ENCODE measurements at places on chromosomes 6 and 20.

GRCh38 chr6:55678330-55679224 lies 99.6 kb upstream of the HMGCLL1 start:
- DNase-seq = peak; percentile 9

DNA sequence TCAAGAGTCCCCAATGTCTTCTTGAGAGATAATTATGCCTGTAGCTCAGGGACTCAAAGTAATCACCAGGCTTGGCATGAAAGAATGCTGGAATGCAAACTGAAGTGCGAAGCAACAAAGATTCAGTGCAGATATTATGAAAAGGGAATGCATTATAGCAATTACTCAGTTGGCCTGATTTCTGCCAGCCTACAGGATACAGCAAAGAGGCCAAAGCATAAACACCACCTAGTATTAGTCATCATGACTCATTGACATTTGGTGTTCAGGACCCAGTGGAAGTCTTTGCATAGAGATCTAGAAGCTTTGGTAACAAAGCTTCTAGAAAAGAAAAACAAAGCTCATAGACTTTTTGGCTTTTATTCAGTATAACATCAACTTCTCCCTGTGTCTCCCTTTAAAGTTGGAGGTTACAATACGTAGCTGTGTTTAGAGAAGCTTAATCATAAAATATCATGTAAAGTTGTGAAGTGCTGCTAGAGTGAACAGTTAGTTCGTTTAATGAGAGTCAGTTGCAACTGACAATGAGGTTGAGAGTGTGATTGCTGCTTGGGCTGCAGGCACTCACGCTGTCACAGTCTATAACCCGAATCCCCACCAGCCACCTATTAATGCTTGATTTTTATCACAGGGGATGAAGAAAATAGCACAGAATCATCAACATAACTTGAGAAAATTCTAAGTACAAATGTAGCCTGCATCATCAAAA lies 932.7 kb downstream of the TFAP2A start:
- peak; percentile 26 for DNase-seq

GRCh38 chr6:152571089-152571488 lies 66.1 kb downstream of the SYNE1 start:
- DNase-seq = no peak

- no peak for DNase-seq
Observed at GRCh38 chr20:3614466-3614865, 48.7 kb downstream of the GFRA4 start.

DNA sequence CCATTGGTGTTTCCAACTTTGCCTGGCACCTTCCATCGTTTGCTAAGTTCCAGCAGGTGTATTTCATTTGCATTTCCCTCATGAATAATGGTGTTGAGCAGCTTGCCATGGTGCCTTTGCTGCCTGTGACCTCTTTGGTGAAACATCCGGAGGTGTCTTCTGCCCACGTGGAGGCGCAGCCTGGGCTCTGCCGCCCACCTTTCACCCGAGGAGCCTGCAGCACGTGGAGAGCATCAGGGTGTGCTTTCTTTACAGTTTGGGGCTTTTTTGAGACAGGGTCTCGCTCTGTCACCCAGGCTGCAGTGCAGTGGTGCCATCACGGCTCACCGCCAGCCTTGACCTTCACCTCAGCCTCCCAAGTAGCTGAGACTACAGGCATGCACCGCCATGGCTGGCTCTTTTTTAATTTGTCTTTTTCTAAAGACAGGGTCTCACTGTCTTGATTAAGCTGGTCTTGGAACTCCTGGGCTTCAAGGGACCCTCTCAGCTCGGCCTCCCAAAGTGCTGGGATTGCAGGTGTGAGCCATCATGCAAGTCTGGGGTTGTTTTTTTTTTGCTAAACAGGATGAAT lies 3.0 kb upstream of the ADRM1 start:
- DNase-seq = no peak

GRCh38 chr6:66418906-66419305 lies 711.9 kb upstream of the EYS start:
- DNase-seq = no peak

- DNase-seq = no peak
Observed at GRCh38 chr20:51510936-51511605, 31.4 kb downstream of the NFATC2 start.

DNA sequence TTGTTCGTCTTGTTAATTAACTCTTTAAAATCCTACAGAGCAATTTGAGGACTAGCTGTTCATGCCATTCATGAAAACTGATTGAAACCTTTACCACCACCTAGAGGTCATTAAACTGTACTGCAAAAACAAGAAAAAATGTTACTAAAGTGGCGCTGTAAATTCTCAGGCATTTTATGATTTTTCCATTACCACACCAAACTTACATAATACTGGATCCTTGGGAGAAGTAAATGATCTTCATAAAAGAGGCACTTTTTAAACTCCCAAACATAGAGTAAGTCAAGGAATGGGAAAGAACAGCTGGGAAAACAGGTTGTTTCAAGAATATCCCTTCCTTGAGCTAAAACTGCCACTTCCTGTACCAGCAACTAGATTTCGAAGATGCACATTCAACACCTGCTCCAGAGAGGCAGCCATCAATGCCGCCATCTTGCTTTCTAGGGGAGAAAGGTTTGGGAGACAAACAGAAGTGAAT lies 54.3 kb downstream of the MYLIP start:
- peak; percentile 62 for DNase-seq

GRCh38 chr6:100850174-100850573 lies 31.0 kb downstream of the ASCC3 start:
- DNase-seq = no peak

GRCh38 chr6:106908386-106908840 lies 66.1 kb downstream of the CD24 start:
- DNase-seq = no peak

DNA sequence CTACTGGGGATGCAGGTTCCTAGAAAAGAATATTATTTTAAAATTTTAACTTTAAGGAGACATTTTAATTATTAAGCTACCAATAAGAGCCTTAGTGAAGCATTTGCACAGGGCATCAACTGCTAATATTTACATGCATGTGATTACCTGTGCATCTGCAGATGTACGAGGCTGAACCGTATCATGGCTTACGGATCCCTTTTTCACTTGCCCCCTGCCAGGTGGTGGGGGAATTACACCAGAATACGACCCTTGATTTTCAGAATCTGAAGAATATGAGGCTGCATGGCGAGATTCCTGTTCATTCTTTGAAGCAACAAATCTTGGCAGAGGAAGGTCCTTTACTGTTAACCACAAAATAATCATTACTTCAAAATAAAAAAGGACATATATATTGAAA lies 42.7 kb downstream of the REPS1 start:
- no peak for DNase-seq

DNA sequence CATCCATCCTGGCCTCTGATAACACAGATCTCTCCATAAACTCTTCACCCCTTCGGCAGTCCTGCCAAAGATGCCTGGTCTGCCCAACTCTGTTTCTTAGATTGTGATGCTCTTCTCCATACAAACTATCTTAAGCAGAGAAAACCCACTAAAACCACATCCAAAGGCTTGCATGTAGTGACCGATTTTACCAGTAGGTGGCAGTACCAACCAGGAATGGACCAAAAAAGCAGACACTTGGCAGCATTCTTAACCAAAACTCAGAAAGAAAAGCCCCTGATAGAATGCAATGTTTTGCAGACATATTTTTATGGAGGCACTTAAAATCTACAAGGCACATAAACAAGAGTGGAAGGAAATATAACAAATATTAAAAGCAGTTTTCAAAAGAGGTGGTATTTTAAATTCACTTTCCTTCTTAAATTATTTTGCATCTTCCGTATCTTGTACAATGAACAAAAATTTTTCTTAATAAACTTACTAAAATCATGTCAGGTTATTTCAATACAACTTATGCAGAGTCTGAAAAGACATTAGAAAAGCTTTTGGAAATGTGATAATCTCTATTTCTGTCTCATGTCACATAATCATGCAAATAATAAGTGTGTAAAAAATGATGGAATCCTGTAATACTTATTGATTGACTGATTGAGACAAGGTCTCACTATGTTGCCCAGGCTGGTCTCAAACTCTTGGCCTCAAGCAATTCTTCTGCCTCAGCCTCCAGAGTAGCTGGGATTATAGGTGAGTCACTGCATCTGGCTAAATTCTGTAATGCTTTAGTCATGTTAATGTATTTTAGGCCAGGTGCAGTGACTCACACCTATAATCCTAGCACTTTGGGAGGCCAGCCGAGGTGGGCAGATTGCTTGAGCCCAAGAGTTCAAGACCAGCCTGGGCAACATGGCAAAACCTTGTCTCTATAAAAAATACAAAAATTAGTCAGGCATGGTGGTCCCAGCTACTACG lies 29.4 kb downstream of the LRP11 start:
- peak; percentile 85 for DNase-seq

- no peak for DNase-seq
Observed at GRCh38 chr20:50431066-50431450, 79.1 kb upstream of the PTPN1 start.

- no peak for DNase-seq
Observed at GRCh38 chr6:160871320-160871719, 120.2 kb upstream of the MAP3K4 start.

DNA sequence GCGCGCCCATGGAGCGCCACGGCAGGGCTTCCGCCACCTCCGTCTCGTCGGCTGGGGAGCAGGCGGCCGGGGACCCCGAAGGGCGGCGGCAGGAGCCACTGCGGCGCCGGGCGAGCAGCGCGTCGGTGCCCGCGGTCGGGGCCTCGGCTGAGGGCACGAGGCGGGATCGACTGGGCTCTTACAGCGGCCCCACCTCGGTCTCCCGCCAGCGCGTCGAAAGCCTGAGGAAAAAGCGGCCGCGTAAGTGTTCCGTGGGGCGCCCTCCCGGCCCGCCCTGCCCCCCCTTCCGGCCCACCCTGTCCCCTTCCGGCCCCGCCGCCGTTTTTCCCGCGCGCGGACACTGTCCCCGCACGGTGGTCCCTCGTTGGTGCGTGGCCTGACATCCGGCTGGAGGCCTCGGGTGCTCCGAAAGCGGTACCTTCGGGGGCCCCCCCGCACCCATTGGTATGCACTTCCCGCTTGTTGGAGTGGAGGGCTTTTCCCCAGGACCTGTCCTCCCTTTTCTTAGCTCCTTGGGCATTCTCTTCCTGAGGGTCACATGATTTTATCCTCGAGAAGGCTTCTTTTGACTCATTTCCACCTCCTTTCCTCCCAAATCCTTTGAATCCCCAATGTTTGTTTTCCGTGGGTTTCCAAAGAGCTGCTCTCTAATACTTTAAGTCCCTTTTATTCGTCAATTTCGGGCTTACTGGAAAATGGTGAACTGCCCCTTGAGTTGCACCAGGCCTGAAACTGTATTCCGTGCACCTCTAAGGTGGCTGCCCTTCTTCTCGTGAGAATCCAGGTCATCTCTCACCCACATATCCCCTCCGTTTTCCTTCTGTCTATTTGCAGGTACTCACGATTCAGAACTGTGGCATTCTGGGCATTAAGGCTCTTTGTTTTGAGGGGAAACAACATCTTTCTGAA lies 556 bp downstream of the PANK2 start:
- DNase-seq = peak; percentile 56

DNA sequence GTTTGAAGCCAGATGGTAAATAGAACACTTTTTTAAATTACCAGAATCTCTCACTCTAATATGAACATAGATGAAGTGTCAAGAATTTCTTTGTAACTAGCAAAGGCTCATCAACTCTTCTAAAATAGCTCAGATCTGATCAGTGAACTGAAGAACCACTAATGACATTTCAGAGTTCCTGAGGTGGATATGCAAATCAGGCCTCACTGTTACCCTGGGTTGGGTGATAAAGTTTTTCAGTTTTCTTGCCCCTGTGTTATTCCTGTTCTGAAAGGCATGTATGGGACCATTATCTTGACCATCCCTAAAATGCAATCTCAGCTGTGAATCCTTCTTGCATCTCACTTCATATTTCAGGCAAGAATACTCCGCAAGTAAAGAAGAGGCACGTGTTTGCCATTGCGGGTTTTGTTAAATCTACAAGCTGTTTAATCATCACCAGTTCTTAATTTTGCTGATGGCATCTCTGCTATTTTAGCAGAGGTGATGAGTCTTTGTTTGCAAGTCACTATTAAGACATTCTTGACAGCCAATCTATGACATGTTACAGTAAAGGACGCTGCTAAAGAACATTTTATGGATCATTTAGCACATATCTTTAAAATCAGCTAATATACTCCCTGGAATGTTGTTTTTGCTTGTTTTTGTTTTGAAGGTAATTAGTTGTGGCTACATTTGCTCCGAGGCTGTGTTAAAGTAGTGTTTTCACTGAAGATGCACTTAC lies 47.9 kb downstream of the KHDC1L start:
- no peak for DNase-seq

- DNase-seq = no peak
Observed at GRCh38 chr6:96563853-96564252, 925 bp downstream of the FHL5 start.

- DNase-seq = no peak
Observed at GRCh38 chr6:158461954-158462353, 97.9 kb upstream of the TMEM181 start.

DNA sequence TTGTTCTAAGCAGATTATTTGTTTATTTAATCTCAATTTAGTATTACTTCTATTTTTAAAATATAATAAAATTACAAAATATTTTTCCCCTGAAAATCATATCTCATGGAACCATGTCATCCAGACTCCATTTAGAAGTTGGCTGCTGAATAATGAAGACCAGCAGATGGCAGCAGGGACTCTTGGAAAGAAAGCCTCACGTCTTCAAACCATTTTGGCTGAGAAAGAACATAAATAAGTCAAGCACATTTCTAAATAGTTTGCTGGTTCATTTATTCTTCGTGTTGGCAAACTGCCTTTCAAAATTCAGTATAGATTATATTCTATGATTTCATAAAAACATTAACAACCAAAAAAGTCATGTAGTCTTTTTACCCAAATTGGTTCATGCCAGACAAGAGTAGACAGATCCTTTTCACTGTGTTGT lies 71.7 kb downstream of the RCAN2 start:
- DNase-seq = peak; percentile 40

GRCh38 chr20:38872036-38872435 lies 54.2 kb upstream of the FAM83D start:
- no peak for DNase-seq

- no peak for DNase-seq
Observed at GRCh38 chr6:41874741-41875140, 20.4 kb downstream of the USP49 start.

- no peak for DNase-seq
Observed at GRCh38 chr6:50836231-50836630, 17.6 kb downstream of the TFAP2B start.

- no peak for DNase-seq
Observed at GRCh38 chr6:36235309-36235708, 34.6 kb upstream of the PNPLA1 start.

Data from SJCRH30 (cell line).